ENCODE measurements at places on chromosomes 11 and 22.

DNA sequence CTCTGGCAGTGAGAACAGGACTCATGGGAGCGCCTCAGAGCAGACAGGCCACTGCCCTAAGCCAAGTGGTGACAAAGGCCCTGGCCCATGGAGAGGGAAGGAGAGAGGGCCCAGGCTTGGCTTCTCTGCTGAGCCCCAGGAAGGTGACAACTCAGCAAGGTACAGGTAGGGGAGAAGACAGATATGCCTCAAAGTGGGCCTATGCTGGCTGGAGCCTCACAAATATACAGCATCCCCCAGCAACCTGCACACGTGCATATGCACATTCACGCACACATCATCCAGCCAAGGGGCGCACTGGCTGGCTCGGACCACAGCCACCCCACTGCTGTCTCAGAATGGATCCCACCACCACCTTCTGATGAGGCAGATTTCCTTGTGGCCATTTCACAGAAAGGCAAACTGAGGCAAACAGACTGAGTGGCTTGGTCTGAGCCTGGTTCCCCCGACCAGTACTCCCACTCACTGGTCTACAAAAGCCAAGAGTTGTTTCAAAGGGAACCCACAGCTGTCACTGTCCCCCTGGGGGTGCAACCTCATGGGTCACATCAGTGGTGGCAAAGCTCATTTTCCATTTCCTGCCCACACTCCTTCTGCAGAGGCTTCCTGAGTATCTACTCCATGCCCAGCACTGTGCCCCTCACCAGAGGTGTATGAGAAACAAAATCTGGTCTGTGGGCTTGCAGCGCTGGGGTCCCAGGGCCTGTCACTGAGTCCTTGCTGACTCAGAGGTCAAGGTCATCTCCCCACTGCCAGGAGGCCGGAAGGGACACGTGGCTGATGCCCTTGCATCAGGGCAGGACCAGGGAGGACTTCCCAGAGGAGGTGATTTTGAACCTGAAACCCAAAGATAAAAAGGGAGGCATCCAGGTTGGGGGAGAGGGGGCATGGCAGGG, 67.3 kb upstream of the PRR5 start:
- no peak for DNase-seq

GRCh38 chr11:79119491-79120284, 321.1 kb downstream of the TENM4 start:
- no peak for DNase-seq

DNA sequence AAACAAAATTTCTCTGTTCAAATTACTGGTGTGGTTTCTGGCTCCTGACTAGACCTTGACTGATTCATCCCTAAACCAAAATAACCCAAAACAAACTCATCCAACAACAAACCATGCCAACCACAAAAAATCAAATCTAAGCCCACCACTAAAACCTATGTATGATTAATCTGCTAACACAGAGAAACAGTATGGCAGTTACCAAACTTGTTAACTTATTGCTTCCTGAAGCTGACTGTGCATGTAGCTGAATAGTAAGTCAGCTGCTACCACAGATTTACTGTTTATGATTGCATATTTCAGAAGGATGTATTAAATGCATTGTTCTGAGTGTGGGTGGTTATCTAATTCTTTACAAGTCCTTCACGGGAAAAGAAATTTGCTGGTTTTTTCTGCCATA, 231.1 kb downstream of the SWAP70 start:
- no peak for DNase-seq

DNA sequence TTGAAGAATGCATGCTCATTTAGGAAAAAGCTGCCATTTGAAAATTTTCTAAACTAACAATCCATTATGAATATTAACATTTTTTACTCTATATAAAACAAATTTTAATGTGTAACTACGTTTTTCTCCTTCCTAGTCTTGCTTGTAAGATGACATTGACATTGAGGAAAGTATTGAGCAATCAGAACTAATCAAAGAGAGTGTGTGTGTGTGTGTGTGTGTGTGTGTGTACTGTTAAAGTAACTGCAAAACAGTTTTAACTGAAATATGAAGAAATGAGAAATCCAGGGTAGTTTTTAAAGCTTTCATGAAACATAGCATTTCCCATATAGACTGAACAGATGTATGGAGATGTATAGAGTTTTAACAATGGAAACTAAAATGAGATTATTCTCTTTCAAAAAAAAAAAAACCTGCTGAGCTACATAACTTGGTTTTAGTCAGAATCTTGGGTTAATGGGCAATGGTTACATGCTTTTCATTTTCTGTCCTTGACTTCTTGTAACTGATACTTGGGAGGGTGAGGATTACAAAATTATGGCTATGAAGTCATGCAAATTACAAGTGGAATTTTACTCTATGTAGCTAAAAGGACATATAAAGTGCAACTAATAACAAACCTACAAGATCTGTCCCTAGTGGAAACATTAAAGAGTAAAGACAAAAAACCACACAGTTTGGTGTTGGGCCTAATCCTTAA, 2.0 kb downstream of the PDGFD start:
- no peak for DNase-seq

DNA sequence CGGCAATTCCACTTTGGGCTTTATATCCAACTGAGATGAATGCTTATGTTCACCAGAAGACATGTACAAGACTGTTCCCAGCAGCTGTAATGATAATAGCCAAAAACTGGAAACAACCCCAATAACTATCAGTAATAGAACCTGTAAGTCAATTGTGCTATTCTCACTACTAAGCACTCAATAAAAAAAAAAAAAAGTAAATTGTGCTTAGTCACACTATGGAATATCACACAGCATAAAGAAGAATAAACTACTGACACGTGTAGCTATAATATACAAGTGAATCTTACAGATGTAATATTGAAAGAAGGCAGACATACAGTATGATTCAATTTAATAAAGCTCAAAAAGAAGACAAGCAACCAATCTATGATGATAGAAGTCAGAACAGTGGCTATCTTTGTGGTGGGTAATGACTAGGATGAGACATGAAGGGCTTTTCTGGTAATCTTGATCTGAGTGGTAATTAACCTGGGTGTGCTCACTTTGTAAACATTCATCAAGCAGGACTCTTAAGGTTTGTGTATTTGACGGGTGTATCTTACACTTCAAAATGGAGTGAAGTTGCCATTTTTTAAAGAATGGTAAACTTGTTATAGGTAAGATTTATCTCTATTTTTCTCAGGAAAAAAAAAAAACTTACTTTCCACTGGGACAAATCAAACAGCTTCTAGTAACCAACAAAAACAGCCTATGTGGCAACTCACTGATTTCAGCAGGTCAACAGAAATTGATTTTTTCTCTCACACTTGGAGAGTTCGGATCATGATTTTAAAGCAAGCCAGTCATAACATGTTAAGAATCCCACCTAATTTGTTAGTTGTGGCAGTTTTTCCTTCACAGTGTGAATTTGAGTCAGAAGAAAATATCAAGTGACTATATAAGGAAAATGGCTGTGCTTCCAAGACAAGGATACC, 84.2 kb downstream of the CCDC83 start:
- DNase-seq = no peak

GRCh38 chr22:30860176-30861105, 108.1 kb downstream of the MORC2 start:
- no peak for DNase-seq

All from CD4-positive, alpha-beta T cell treated with Interleukin-6 for 4 hours (primary cell).